Left lung (tissue), 14 donors: ENCODE measurements at places on chromosomes 3 and 15. TPM values are rescaled to one million over a fixed set of nuclear protein-coding genes. Genes with fewer than 3 reads are reported as not detected.

The VWA5B2 gene
- not detected for total RNA-seq

The P2RY12 gene
- total RNA-seq, result 3.8 TPM

The PTH1R gene
- 12.0 TPM for total RNA-seq

The CSTA gene
- total RNA-seq, result 18.6 TPM

The KCNMB3 gene
- total RNA-seq, result 1.6 TPM

The SLC33A1 gene
- 48.9 TPM for total RNA-seq

The CD200R1 gene
- total RNA-seq, result 2.7 TPM

- no peak for DNase-seq
Observed at GRCh38 chr15:36925653-36926426, 174.5 kb downstream of the MEIS2 start.

- DNase-seq, result no peak
Observed at GRCh38 chr3:100744671-100745070, 35.4 kb downstream of the TFG start.

GRCh38 chr3:181713280-181713647 is 1.5 kb downstream of the SOX2 start:
- DNase-seq, result no peak

GRCh38 chr15:86973284-86973844 is 893.7 kb downstream of the AGBL1 start:
- DNase-seq, result no peak

- no peak for DNase-seq
Observed at GRCh38 chr3:11566916-11567315, 76.8 kb downstream of the VGLL4 start.

DNA sequence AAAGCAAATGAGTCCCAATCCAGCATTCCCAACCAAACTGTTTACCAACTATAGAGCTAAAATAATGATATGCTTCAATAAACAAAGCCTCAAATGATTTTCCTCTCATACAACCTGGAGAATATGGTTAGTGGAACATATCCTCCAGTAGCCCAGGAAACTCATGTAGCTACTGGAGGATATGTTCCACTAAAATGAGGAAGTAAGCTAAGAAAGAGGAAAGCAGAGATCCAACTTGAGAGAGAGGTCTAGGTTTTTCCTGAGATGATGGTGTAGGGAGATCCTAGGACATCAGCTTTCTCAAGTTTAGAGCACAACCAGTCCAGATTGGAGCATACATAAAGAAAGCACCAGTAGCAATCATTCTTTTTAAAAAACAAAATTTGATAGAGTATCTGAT is 44.6 kb upstream of the SLC4A7 start:
- no peak for DNase-seq

GRCh38 chr3:100984308-100984707 is 8.9 kb downstream of the ABI3BP start:
- DNase-seq, result no peak

- DNase-seq, result no peak
Observed at GRCh38 chr3:39330824-39331223, 1.3 kb downstream of the CCR8 start.
